ENCODE measurements at places on chromosomes 1 and 21.

DNA sequence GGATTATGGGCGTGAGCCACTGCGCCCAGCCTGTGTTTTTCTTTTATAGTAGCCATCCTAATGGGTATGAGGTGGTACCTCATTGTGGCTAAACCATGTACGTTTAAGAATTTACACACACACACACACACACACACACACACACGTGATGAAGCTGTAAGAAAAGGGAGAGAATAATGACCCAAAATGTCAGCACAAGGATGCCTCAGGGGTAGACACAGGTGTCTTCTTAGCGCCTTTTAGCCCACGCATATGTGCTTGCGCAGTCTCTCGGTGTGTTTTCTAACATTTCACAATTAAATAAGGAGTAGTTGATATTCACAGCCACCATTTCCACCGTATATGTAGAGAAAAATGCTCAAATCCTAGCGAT, 782 bp upstream of the PFKL start:
- DNase-seq = no peak

GRCh38 chr1:2314273-2314802, 77.0 kb downstream of the MORN1 start:
- no peak for DNase-seq

DNA sequence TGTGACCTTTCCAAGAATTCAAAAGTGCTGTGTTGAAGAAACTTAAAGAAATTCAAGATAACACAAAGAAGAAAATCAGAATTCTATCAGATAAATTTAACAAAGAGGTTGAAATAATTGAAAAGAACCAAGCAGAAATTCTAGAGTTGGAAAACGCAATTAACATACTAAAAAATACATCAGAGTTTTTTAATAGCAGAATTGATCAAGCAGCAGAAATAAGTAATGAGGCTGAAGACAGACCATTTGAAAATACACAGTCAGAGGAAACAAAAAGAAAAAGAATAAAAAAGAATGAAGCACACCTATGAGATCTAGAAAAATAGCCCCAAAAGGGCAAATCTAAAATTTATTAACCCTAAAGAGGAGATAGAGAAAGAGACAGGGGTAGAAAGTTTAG, 218.1 kb upstream of the KAZN start:
- no peak for DNase-seq

DNA sequence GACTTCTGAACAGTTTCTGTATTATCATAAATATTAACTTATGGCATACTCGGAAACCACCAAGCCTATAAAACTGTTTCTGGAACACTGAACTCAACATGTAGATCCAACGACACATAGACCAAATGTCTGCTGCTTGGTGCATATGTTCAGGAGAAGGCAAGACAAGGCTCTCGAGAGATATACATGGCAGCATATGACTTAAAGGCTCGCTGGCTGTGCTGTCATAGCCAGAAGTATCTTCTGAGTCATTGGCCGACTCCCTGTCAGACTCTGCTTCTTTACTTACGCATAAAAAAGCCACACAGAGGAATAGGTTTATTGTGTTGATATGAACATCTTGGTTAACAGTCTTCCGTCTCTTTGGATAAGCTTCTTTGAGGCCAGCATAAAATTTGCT, 60.6 kb downstream of the LYST start:
- DNase-seq = no peak

- no peak for DNase-seq
These were observed 7.1 kb downstream of the DENND1B start for GRCh38 chr1:197768014-197768805.

DNA sequence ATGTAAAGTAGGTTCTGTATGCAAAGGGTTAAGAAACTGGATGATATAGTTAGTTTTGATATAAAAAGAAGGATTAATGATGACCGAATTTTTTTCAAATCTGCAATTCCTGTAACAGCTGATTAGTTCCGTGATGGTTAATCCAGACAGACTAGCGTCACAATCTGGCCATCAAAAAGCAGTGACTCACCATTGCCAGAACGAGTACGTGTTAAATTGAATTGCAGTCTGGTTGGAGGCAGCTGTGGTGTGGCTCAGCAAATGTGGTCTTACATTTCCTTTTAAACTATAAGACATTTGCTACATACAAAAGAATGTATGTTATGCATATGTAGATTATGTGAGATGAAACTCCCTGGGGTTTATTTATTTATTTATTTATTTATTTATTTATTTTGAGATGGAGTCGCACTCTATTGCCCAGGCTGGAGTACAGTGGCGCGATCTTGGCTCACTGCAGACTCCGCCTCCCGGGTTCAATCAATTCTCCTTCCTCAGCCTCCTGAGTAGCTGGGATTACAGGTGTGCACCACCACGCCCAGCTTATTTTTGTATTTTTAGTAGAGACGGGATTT, 139.8 kb downstream of the RYR2 start:
- no peak for DNase-seq

GRCh38 chr1:203932556-203932955, 71.2 kb downstream of the SNRPE start:
- DNase-seq = no peak

GRCh38 chr1:7962636-7963377, 1.3 kb downstream of the PARK7 start:
- no peak for DNase-seq

DNA sequence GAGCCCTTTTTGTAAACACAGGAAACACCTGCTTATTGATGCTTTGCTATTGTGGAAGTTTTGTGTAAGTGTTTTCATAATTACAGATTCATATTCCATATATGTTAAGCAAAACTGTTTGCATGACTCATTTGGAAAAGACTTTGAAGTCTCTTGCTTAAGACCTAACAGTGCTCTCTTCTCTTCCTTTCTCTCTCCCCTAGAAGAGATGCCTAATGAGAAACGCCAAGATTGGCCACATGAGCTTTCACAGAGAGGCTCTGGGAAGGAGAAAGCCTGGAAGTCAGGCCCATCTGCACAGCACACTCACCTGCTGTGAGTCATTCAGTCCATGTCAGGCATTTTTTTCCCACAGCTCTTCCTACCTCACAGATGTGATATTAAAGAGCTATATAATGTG, 101.6 kb upstream of the PALMD start:
- DNase-seq = no peak

DNA sequence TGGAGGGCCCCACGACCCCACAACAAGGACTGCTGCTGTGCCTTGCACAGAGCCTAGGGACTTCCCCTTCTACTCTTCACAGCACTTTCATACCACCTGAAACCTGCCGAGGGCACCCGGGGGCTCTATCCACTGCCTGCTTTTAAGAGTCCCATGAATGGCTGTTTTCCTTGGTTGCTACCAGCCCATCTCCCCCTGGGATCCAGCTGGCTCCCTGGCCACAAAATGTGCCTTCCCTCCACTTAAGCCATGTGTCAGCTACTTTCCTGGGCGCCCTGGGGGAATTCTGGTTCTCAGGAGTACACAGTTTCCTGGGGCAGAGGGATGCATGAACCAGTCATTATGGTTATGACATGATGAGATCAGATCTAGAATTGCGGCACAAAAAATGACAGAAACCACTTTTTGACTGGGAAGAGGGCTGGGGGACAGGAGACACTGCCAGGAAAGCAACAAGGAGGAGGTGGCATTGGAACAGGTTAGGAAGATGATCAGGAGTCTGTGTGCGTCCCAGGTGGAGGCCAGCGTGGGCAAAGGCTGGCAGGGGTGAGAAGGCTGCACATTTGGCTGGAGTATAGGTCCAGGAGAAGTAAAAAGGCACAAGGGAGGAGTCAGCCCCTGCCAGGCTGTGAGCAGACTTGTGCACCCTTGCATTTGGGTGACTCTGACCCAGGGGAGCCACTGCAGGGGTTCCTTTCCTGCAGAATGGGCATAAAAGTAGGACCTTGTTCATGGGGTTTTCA, 3.2 kb upstream of the TNFRSF8 start:
- DNase-seq = no peak

DNA sequence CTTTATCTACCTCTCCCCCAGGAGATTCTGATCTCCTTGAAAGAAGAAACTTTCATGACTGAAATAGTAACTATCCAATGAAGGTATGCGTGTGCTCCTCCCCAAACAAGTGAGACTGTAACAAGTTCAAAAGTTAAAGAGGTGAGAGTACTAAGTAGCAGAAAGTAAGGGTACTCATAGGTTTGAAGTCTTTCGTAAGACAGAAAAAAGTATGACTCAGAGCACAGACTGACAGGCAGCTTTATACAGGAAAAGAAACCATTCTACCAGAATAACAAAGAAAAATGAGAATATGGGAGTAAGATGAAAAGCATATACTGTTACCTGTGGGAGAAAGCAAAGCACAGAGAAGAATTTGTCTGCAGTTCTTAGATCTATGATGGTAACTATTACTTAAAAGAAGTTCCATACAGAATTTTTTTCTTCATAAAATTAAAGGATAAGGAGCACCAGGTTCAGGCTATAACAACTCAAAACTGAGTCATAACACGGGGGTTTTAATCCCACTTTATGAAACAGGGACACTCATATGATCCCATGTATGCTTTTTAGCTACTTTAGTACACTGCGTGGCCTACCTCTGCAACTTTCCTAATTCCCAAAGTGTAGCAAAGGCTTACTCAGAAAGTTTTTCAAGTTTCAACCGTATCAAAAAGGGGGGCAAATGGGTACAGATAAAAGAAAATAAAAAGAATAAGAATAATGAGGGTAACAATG, 52.0 kb downstream of the FOXJ3 start:
- no peak for DNase-seq

- no peak for DNase-seq
These were observed 1386.8 kb upstream of the ADGRL2 start for GRCh38 chr1:80413969-80414368.

GRCh38 chr1:145695821-145696629, 11.1 kb downstream of the PDZK1 start:
- no peak for DNase-seq

- DNase-seq = no peak
These were observed 7.0 kb downstream of the SIM2 start for GRCh38 chr21:36705679-36706481.

- DNase-seq = no peak
These were observed 4.3 kb upstream of the ERI3 start for GRCh38 chr1:44359234-44359935.

GRCh38 chr1:155018617-155019348, 14.8 kb downstream of the DCST2 start:
- DNase-seq = no peak

DNA sequence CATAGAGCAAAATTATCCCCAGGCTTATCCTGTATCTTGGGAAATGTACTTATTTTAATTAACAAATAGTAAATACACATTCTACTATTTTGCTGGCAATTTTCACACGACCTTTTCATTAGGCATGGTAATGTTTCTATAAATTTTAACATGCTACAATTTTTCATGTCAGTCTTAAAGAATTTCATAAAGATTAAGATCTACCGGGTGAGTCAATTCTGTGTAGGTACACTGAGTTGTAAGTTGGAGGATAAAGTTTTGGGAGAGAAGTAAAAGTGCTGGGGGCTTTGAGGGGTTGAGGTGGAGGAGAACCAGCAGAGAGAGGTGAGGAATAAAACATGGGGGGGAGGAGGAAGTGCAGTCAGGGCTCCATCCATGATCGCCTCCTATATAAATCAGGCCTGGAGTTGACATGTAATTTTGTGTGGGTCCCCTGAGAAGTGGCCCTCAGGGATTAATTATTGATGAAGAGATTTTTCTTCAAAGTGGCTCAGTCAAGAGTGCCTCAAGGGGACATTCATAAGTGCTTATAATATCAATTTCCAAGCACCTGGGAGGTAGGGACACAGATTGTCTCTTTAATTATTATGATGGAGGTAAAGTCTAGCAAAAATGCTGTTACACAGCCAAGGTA, 7.2 kb downstream of the DPYD start:
- no peak for DNase-seq

DNA sequence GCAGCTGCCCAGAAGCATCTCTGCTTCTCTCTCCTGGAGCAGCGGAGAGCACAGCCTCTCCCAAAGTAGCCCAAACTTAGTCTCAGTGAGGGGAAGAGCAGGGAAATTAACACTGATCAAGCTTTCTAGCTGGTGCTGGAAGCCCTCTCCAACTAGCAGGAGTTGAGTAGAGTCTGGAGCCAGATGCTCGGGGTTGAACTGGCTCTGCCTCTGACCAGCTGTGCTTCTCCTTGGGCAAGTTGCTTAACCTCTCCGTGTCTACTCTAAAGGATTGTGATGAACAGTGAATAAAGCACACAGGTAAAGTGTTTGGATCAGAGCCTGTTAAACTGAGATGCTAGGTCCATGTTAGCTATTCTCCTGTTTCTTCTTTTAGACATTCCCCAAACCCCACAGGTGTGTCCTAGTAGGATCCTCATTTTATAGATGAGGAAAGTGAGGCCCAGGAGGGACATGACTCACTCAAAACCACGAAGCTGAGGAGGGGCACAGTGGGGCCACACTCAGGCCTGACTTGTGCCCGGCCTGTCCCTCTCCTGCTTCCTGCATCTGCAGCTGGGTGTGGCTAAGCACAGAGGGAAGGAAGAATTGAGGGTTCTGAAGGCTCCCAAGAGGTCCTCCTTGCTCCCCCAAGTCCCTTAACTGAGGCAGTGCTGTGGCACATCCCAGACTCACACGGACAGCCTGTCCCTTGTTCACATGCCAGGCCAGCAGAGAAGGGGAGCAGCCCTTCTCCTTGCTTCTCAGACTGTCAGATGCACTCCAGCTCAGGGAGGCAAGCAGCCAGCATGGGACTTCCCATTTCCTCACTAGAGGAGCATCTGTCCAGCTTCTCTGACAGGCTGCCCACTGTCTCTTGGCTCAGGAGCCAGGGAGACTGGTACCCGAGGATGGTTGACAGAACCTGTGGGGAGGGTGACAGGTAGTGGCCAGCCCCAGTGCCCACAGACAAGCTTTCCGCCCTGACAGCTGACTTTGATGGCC, 152.0 kb upstream of the IGSF21 start:
- no peak for DNase-seq

- DNase-seq = no peak
These were observed 7.3 kb downstream of the CD244 start for GRCh38 chr1:160855181-160855981.

- no peak for DNase-seq
These were observed at the start of gene KCNA3 for GRCh38 chr1:110674337-110675059. Gene KCNA3, minus strand, starts transcription at chr1:110674940. Its CDS starts 131 bp downstream, at chr1:110674809.
